ENCODE measurements at places on chromosomes 1 and 21. TPM values are rescaled to one million over a fixed set of nuclear protein-coding genes. Genes with fewer than 3 reads are reported as not detected.

The FMO3 gene
- total RNA-seq: 35.2 TPM

The LAPTM5 gene
- 44.5 TPM for total RNA-seq

The OVAAL gene
- total RNA-seq: not detected

The ZSWIM5 gene
- total RNA-seq: 1.3 TPM

The PPIAL4G gene
- not detected for total RNA-seq

Measured in subcutaneous adipose tissue (tissue), 4 donors.